ENCODE measurements at places on chromosomes 4 and X. TPM values are rescaled to one million over a fixed set of nuclear protein-coding genes. Genes with fewer than 3 reads are reported as not detected.

Gene ETNPPL
- total RNA-seq, result 1.7 TPM

Gene CT45A3
- not detected for total RNA-seq

Gene GIMD1
- total RNA-seq, result not detected

Gene CTPS2
- 27.0 TPM for total RNA-seq

Gene GAGE13
- total RNA-seq, result not detected

Gene MAGEH1
- total RNA-seq, result 113 TPM

Gene TMPRSS11D
- not detected for total RNA-seq

Gene PNMA6F
- 3.7 TPM for total RNA-seq

Gene KLF8
- total RNA-seq, result 9.7 TPM

Gene PUDP
- total RNA-seq, result 11.1 TPM

Gene RAP2C
- total RNA-seq, result 23.7 TPM

Gene MGAT4D
- 0.10 TPM for total RNA-seq

Gene IL13RA2
- total RNA-seq, result 2.9 TPM

Gene CTSO
- total RNA-seq, result 24.2 TPM

Gene DNAAF6
- 1.8 TPM for total RNA-seq

Gene UGT2B10
- total RNA-seq, result not detected

Gene EVC2
- 2.6 TPM for total RNA-seq

Gene GUCY1A1
- 84.7 TPM for total RNA-seq

Gene TFE3
- total RNA-seq, result 21.7 TPM

Gene UGT2B11
- total RNA-seq, result 0.33 TPM

Gene ANKRD37
- 28.6 TPM for total RNA-seq

Gene GYG2
- 20.3 TPM for total RNA-seq

Gene RPS6KA6
- total RNA-seq, result 7.1 TPM

Gene RHOXF1
- total RNA-seq, result 0.50 TPM

Gene PRSS12
- 26.7 TPM for total RNA-seq

Gene XAGE2
- 0.50 TPM for total RNA-seq

Measured in spinal cord (tissue), 10 donors.